ENCODE measurements at places on chromosomes 11 and 22. TPM values are rescaled to one million over a fixed set of nuclear protein-coding genes. Genes with fewer than 3 reads are reported as not detected.

- ATAC-seq, result no peak
These were observed 79.9 kb upstream of the SYT13 start for GRCh38 chr11:45365961-45366618.

Gene BIRC3
- 15.9 TPM for total RNA-seq

Gene DCHS1
- total RNA-seq, result 35.4 TPM

DNA sequence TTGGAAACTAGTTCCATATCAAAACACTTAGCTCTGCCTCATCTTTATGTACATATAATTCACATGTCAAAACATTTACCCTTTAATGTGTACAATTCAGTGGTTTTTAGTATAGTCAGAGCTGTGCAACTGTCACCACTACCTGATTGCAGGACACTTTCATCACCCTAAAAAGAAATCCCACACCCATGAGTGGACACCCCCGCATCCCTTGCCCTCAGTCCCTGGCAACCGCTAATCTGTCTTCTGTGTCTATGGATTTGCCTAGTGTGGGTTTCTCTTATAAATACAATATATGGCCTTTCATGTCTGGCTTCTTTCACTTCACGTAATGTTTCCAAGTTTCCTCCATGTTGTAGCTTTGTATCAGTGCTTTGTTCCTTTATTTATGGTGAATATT is 8.6 kb upstream of the EMID1 start:
- ATAC-seq, result no peak

Gene XKR3
- not detected for total RNA-seq

GRCh38 chr11:104588970-104589369 is 309.3 kb downstream of the CASP12 start:
- ATAC-seq, result no peak

DNA sequence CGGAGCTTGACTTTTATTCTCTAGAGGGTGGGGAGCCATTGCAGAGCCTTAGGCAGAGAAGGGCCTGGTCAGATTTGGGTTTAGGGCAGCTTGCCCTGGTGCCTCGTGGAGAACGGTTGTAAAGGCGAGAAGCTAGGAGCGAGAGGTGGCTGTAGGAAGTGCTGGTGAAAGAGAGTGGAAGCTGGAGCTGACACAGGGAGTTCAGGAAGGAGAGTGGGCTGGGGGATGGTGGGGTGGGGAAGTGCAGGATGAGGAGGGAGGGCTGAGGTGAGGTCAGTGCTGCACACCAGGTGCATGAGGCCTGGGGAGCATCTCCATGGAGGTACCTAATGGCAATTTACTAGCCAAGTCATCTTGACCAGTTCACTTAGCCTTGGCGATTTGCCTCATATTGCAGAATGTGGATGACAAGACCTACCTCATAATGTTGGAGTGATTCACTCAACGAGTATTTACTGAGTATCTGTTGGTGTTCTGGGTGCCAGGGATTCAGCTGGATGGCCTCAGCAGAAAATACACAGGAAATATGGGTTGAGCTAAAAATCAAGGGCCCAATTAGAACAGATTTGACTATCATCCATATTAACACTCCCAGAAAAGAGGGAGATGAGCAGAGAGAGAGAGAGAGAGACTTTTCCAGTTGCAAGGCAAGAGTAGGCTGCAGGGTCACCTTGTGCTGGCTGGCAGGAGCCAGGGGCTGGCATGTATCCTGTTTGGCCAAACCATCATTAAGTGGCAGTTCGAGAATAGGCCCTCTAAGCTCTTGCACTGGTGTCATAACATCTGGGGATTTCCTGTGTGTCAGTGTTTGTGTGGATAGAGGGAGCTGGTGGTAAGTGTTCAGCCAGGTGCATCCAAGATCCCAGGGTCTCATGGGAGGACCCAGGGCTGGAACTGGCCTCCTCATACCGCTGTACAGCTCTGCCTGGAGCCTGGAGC is 44.4 kb upstream of the CLDN5 start:
- no peak for ATAC-seq

DNA sequence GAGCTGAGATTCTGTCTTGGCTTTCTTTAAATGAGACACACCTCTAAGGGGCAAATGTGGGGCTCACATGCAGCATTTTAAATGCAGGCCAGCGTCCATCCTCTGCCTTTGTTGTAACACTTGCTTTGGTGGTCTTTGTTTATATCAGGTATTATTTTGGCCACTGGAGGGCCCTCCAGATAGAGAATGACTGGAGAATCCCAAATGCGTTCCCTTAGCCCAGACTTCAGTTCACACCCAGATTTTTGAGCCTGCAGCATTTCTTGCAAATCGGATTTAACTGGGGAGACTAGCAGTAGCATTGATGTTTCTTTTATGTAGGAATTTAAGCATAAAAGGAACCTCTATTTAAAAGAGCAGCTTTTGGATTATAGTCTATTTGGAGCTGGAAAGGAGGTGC is 200.2 kb upstream of the SORL1-AS1 start:
- no peak for ATAC-seq

- no peak for ATAC-seq
These were observed 21.8 kb upstream of the CDC42EP2 start for GRCh38 chr11:65292890-65293289.

DNA sequence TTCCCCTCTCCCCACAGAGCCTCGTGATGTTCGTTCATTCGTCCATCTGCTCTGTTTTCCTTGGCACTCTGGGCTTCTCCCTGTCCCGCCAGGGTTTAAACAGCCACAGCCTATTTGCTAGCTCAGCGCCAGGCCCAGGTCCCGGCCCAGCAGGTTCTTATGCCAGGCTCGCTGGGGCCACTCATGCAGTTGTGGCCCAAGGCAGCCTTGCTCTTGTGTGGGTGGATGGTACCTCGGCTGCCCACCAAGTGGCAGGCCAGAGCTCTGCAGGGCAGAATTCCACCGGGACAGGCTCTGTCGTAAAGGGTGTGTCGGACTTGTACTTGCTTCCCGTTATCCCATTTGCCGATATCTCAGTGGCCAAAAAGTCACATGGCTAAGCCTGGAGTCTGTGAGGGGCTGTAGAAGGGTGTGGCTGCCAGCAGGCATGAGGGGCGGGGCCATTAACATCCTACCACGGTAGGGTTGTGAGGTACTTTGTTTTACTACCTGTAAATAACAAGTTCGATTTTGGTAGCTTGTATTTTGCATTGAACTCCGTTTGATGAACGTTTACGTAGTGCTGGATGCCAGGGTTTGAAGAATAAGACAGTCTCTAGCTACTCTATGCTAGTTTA is 7.9 kb downstream of the FAM118A start:
- ATAC-seq, result peak; percentile 73

DNA sequence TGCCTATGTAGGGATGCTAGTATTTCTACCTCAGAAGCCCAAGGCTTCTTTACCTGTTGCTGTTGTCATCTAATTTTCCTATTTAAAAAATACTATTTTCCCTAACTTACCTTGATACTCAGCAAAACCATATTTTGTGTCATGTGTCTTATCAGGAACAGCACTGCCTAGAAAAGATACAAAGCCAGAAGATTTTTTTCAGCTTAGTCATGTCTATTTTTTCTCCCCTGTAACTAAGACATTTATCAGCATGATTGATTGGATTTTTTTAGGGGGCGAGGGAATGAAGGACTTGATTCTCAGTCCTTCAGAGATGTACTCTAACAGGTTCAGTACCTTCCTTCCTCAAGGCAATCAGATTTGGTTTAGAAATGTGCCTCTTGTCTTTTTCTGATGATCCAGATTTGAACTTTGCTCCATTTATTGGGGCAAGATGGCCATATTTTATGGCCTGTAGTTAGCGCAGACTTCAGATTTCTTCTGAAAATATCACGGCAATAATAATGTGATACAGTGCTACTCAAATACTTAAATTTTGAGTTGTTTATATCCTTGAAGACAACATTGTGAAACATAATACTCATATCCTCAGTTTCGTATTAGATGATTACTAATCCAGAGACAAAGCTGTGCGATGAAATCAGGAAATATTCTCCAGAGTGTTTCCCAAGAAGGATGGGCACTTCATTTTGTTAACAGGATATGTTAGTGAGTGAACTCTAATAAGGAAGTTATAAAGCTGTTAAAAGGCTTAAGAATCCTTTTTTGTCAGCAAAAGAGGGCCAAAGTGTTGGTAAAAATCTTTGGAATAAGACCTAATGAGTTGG is 3.8 kb upstream of the PIK3IP1 start:
- ATAC-seq, result peak; percentile 59

All from gastroesophageal sphincter (tissue), 4 donors.